ENCODE measurements at places on chromosomes 4 and X. TPM values are rescaled to one million over a fixed set of nuclear protein-coding genes. Genes with fewer than 3 reads are reported as not detected.

DNA sequence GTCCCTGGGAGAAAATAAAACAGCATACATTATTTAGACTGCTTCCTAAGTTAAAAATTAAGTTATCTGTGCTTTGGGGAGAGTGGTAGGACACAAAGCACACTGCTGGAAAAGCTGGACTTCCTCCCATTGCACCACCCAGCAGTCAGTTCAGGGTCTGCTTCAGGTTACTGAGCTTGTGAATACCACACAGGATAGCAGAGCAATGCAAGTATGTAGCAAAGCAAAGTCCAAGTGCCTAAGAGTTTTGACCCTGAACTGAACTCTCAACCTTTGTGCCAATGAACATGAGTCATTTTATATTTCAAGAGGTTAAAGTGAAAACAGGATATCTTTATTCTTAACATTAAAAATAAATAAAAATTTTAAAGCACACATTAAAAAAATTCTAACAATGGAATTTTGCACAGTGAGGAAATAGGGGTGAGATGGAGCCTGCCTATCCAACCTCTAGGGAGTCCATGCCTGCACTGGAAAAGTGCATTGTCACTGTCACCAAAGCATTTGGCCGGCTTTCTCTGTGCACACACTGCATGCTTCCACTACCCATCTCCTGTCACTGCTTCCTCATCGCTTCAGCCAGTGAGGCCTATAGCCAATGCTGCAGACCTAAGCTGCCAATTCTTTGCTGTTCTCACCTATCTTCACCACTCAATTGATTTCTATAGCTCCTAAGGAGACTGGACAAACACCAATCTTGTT lies 50.9 kb downstream of the ABCG2 start:
- DNase-seq: no peak

GRCh38 chr4:182600856-182601255 lies 316.3 kb downstream of the DCTD start:
- no peak for DNase-seq

GRCh38 chr4:22997358-22998224 lies 304.9 kb downstream of the GBA3 start:
- no peak for DNase-seq

DNA sequence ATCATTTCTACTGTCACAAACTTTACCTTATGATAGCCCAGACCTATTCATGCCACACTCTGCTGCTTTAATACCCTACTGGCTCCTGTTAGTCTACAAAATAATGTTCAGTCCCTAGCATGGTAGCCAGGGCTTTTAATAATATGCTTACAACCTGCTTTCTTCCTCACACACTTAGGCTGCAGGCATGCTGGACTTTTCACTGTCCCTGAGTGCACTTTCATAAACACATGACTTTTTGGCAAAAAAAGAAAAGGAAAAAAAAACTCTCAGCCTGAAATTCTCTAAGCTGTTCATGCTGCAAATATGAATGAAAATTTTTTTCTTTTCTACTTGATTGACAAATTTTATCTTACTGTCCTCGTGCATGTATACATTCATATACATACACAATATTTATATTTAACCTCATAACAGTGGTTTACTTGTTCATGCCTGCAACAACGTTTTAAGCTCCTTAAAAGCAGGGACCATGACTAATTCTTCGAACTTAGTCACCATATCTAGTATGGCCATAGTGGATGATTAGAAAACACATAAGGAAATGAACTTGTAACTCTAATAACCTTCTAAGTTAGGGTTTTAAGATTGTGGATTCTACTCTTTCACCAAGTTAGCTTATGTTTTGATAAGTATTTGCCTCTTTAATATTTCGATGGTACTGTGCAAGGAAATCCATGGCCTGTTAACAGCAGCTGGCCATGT lies 229.5 kb downstream of the SPCS3 start:
- no peak for DNase-seq

GRCh38 chr4:54550395-54551171 lies 107.2 kb upstream of the KIT start:
- DNase-seq: no peak

DNA sequence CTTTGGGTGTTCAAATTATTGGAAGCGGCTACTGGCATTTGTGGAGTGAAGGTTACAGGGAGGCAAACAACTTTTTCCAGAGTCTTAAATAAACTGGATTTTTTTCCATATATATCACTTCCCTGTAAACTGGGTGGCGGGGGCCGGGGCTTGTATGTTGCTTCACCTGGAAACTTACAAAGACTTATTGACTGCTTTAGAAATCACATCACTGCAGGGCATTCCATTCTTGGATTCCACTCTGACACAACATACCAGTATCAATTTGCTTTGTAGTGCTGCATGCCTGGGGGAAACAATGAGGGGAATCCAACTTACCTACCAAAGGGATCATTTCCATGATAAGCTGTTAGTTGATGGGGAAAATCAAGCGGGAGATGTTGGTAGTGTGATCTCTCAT lies 21.7 kb upstream of the FAM156A start:
- DNase-seq: no peak

DNA sequence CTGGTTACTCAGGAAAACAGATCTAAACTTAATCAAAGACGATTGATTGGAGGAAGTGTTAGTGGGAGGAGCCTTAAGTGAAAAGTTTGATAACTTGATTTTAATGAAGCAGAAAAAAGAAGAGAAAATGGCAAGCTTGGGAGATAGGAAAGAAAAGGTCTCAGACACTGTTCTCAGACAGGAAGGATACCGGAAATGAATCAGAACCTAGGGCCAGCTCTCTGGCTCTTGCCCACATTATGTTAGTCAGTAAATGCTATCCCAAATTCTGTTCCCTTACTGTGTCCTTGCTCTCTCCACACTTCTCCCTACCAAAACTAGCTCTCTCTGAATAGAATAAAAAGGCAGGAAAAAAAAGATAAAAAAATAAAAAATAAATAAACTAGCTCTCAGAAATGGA lies 48.6 kb upstream of the TMEM164 start:
- DNase-seq: no peak

- DNase-seq: no peak
Measured at GRCh38 chr4:152696764-152697261, 17.0 kb upstream of the TMEM154 start.

GRCh38 chr4:81667539-81667938 lies 195.8 kb upstream of the RASGEF1B start:
- no peak for DNase-seq

GRCh38 chrX:149643496-149643895 lies 11.9 kb upstream of the TMEM185A start:
- no peak for DNase-seq

DNA sequence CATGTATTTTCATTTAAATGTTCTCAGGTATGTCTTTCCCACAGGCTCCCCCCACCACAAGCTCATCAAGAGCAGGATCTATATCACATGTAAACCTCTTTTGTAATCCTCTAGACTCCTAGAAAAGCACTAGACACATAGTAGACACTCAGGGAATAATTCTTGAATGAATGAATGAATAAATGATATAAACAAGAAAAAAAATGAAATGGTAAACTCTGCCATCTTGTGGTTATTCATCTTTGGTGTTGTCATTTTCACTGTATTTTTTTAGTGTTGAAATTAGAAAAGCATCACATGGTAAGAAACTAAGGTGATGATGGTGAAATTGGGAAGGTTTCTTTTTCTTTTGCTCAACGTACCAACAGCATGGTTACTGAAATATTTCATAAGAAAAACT lies 34.2 kb upstream of the C1GALT1C1 start:
- DNase-seq: no peak

DNA sequence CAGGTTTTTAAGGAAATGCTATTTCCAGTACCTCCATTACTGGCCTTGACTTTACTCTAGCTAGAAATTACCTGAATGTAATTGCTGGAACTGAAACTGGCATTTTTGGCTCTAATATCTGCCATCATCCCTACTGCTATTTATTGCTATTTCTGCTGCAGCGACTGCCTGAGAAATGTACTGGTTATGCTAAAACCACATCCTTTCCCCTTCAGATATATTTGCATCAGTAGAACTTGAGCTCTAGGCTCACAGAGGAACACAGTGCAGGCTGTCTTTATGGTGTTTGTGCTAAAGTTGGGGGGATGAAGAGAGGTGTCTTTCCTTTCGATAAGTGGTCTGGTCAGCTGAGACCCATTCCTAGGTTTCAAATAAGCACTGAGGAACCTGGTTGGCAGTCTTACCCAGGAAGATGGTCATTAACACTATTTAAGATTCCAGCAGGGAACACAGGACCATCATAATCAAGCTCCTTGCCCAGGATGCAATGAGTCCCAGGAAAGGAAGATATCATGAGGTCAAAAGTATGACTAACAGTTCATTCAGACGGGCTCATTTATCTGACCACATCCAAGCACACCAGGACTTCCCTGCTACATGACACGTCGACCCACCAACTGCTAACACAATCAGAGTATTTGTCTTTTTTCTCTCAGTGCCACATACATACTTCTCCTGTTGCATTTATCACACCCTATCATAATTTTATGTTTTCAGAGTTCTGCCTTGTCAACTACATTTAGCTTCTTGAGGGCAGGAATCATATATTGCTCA lies 137.4 kb downstream of the GABRA3 start:
- DNase-seq: no peak

DNA sequence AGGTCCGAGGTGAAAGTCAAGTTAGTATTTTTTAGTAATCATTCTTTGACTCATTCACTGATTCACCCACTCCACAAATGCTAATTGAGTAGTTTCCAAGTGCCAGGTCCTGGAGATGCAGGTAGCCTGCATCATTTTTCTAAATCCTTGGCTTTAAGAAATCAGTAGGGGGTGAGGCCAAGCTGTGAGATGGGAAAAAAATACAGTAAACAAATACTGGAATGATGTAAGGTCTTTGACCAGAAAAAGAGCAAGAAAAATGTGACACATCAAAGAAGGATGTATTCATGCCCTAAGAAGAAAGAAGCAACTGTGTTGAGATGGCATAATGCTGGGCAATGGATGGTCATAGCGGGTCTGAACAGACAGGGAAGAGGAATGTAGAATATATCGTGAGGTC lies 1386.6 kb downstream of the PCDH7 start:
- no peak for DNase-seq

- no peak for DNase-seq
Measured at GRCh38 chr4:128686032-128686465, 123.5 kb upstream of the JADE1 start.

DNA sequence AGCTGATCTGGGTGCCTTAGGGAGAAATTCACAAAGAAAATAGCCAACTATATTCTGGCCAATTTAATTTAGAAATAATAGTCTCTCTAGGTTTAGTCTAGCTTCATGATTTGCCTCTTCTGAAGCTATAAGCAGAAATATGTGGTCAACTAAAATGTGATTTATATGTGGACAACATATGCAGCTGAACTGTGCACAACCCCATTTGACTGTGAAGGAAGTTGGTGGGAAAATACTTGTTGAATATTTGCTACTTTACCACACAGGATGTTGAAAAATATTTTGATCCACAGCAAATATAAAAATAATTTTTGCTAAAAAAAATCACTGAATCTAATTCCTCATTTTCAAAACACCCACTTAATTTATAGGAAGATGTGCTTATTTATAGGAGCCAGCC lies 15.7 kb upstream of the RNF128 start:
- DNase-seq: no peak

DNA sequence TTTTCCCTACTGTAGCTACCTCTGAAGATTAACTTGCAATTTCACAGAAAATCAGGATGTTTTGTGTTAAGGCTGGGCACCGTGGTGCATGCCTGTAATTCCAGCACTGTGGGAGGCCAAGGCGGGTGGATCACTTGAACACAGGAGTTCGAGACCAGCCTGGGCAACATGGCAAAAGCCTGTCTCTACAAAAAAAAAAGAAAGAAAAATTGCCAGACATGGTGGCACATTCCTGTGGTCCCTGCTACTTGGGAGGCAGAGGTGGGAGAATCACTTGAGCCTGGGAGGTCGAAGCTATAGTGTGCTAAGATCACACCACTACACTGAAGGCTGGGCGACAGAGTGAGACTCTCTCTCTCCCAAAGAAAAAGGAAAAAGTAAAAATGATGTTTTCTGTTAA lies 27.4 kb downstream of the APELA start:
- no peak for DNase-seq

GRCh38 chr4:140300271-140300970 lies 73.0 kb upstream of the SCOC start:
- DNase-seq: no peak

Gene MMRN1
- 0.43 TPM for total RNA-seq

Gene DOCK11
- total RNA-seq: 80.4 TPM

Gene XPNPEP2
- total RNA-seq: 0.65 TPM

Gene GIMD1
- total RNA-seq: not detected

Gene AMELX
- total RNA-seq: not detected

Gene ITM2A
- total RNA-seq: 75.8 TPM

Gene USP51
- 1.6 TPM for total RNA-seq
